ENCODE measurements at places on chromosomes 4 and X.

DNA sequence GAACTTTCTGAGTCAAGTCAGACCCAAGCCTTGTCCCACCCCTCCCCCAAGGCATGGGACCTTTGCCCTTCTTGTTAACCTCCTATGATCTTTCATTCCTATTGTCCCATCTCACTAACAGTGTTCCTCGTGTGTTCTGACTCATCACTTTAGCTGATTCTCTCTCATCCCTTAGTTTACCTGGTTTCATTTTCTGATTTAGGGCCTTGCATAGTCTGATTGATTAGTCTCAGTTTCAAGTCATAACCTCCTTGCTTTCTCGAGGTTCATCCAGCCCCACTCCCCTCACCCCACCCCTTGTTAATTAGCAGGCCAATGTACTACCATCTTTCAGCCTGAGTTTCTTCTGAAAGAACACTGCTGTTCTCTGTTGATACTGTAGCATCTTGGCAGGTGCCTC is 517.4 kb downstream of the RPA4 start:
- DNase-seq = peak; percentile 63

GRCh38 chr4:149199594-149199993 is 616.0 kb downstream of the IQCM start:
- no peak for DNase-seq

GRCh38 chr4:2248821-2249261 is 6.9 kb upstream of the HAUS3 start:
- no peak for DNase-seq

- no peak for DNase-seq
Measured at GRCh38 chr4:38347251-38347650, 316.7 kb upstream of the KLF3 start.
